ENCODE measurements at places on chromosomes 11 and 22.

DNA sequence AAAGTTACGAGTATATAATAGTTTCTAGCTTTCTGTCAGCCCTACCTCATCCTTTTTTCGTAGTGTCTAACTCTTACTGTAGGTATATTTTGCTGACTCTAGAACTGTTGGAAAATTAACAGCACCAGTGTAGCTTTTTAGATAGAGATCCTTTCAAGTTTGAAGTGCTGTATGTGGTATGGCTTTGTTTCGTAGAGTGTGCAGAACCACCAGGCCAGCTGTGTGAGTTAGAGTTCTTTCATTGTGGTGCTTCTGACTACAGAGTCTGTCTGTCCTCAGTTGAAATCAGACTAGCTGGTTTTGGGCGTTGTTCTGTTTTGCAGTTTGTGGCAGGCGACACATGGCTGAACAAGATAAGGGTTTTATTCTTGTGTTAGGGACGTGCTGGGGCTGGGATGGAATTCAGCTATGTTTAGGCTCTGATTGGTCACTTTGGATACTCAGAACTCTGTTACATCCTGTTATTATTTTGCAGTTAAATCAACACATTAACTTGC lies 3.2 kb downstream of the ARHGEF12 start:
- no peak for DNase-seq

DNA sequence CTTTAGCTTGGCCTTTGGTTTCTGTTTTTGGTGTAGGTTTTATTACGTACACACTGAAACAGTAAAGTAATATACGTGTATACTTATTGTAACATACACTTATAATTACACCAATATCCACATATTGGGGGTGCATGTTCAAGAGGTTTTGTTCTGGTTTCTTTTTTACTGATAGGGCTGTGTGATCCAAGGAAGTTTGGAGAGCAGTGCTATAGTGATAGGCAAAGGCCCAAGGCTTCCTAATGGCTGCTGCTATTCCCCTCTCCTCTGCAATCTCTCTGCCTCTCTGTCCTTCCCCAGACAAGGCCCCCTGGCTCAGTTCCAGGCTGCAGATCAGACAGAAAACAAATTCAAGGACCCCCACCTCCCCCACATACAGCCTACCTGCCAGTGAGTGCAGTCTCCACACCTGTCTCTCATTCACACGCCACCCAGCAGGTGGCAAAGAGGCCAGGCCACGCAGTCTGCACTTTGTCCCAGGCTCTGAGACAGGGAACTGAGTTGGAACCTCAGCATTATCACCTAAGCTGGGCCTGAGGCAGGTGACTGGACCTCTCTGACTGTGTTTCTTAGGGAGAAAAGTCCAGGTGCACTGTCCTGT lies 15.1 kb downstream of the TMEM184B start:
- DNase-seq, result no peak

DNA sequence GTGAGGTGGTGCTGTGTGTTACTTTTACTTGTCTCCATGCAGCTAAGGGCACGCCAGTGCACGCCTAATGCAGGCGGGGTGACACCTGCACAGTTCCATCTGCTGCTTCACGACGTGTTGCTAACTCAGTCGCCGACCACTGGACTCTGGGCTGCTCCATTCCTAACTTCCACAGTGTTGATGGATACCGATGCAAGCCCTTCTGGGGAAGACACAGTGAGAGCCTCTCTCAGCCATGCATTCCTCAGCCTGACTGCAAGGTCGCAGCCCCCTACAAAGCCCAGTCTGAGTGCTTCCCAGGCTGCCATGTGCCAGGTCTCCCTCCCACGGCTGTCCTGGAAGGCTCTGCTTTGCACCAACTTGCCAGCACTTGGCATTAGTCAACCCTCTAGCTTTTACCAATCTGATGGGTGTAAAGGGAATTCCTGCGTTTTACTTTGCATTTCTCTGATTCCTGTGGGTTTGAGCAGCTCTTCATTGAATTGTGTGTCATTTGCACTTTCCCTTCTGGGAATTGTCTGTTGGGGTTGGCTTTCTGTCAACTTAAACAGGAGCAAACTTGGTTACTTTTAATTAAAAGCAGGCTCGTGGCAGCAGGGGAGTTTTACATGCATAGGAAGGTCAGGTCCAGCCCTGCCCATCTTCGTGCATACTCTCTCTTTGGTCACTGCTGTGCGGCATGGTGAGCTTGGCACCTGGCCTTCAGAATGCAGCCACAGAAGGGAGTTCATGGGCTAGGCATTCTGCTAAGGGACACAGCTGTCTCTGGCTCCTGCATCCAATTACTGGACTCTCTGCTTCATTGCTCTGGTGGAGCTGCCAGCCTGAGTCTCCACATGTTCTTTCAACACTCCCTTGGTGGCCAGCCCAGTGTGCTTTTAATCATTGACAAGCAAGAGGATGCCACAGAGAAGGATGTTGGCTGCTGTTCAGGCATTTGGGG lies 34.6 kb upstream of the SHANK2 start:
- no peak for DNase-seq

- DNase-seq, result no peak
Measured at GRCh38 chr11:128575174-128575960, 12.0 kb downstream of the ETS1 start.

DNA sequence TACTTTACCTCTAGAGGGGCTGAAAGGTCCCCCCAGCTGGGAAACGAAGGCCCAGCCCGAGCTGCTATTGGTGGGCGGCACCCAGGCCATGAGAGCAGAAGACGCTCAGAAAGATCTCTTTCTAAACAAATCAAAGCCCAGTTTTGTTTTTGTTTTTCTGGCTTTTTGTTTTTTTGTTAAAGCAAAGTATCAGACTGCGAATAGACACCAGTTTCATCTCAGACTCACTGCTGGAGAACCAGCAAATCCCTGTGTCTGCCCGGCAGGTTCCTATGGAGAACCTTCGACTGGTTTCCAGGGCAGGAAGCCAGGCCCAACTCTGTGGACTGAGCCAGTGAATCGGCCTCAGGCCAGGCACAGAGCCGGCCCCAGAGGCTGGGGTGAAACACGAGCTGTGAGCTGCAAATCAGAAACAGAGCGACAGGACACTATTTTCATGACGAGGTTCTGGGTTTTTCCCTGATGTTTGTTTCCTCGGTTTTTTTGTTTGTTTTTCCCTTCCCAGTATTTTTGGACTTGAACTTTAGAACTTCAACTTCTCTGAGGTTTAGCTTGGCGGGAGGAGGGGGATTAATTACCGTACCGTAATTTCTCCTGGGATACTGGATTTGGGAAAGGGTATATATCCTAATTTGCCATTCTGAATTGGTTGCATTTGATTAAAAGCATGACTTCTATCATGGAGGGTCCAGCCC lies 16.0 kb upstream of the B4GALNT4 start:
- no peak for DNase-seq

- peak; percentile 33 for DNase-seq
Measured at GRCh38 chr11:74453373-74453975, 13.9 kb downstream of the KCNE3 start.

- peak; percentile 29 for DNase-seq
Measured at GRCh38 chr22:45577746-45578523, 75.3 kb downstream of the FBLN1 start.

DNA sequence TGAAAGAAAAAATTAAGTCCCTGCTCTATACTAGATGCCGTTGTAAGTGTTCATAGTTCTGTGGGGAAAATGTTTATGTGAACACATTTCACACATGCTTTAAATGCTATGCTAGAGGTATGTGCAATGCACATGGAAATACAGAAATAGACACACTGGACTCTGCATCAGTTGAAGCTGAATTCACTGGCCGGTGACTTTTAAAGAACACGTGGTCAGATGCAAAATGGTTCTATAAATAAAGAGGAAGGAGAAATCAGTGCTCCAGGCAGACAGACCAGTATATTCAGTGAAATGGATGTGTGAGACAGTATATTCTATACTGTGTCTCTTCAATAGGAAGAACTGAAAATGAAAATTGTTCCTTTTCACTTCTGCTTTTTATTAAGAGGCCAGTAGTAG lies 29.9 kb downstream of the TRPC6 start:
- no peak for DNase-seq

- DNase-seq, result no peak
Measured at GRCh38 chr11:86741839-86742805, 58.2 kb upstream of the PRSS23 start.

GRCh38 chr11:7688238-7688826 lies 15.0 kb upstream of the CYB5R2 start:
- no peak for DNase-seq

- no peak for DNase-seq
Measured at GRCh38 chr11:64722141-64723065, 594 bp downstream of the NRXN2 start.

GRCh38 chr11:134517115-134517514 lies 105.1 kb upstream of the B3GAT1 start:
- DNase-seq, result no peak

GRCh38 chr11:95152876-95153856 lies 63.5 kb downstream of the ENDOD1 start:
- no peak for DNase-seq

DNA sequence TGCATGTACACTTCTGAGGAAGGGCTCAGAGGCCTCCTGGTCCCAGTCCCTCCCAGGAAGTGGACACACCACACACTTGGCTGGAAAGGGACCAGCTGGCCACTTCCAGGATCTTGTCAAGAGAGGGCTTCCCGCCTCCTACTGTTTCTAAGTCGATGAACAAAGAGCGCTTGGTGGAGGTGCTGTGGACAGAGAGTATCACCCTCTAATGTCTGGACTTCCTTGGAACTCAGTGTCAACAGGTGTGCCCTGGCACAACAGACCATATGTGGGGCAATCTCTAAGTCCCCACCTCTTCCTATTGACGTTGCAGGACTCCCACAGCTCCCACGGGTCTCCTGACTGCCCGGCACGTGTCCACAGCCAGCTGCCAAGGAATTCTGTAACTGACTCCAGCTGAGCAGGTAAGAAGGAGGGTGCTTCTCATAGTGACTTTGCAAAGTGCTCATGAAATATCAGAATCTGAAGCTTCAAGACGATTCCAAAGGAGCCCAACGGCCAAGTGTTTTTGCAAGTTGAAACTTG lies 16.1 kb downstream of the POU2AF1 start:
- DNase-seq, result no peak

DNA sequence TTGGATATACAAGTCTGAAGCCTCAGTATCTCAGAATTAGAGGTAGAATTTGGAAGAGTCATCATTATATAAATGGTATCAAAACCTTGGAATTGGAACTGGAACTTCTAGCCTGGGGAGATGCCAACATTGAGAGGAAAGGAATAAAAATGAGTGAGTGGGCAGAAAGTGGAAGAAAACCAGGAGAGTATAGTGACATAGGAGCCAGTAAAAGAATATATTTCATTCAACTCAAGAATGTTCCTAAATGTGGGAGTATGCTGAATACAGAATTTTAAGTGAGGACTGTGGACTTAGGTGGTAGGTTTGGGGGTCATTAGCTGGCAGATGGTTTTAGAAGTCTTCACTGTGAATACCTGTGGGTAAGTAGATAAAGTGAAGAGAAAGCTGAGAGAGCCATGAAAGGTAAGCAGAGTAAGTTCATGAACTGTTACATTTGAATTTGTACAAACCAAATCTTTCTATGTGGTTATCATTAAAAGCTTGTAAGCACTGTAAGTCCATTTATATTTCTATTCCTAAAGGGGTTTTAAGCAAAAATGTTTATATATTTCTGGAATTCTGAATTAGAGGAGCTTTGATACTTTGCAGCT lies 60.2 kb downstream of the PDHX start:
- DNase-seq, result no peak

DNA sequence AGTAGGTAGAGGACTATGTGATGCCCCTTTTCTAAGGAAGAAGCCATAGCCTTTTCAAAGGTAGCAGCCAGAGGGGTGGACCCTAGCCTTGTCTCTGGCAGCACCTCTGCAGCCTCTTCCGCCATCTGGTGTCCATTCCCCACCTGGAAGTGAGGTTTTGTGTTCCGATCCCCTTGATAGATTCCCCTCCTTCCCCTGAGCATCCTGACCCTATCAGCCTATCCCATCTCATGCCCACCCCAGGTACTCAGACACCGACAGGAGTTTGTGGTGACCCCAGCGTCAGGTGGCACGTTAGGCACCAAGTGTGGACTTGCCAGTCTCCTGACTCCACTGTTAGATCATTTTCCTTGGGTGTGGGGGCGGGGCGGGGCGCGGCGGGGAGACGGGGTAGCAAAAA lies 398 bp upstream of the FAM89B start:
- no peak for DNase-seq

- no peak for DNase-seq
Measured at GRCh38 chr11:92484570-92484969, 260.0 kb downstream of the FAT3 start.

DNA sequence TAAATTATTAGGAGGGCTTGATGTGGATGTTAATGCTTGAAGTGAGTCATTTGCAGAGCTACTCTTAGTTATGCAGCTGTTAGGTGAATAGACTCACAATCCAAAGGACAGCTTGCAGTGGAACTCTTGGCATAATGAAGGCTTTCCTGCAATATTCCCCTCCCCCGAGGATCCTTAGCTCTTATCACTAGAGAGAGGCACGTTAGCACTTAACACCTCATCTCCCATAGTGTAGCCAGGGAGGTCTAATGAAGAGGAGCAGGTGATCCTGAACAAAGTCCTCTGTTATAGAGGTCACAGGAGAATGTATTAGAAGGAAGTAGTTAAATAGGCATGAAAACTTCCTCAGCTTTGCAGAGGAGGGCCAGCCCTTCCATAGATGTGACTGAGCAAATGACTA lies 919.2 kb upstream of the FAT3 start:
- DNase-seq, result no peak

DNA sequence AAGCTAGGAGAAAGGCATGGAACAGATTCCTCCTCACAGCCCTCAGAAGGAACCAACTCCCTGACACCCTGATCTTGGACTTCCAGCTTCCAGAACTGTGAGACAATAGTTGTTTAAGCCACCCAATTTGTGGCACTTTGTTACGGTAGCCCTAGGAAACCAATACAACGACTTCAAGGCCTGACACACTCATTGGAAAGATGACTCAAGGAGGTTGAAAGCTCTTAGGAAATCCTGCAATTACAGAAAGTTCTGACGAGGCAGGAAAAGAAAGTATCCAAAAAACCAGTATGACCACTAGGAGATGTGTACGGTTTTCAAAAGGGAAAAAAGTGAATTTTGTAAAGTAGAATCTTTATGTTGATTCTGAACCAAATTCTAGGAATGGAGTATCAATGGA lies 161.4 kb downstream of the SWAP70 start:
- DNase-seq, result no peak

DNA sequence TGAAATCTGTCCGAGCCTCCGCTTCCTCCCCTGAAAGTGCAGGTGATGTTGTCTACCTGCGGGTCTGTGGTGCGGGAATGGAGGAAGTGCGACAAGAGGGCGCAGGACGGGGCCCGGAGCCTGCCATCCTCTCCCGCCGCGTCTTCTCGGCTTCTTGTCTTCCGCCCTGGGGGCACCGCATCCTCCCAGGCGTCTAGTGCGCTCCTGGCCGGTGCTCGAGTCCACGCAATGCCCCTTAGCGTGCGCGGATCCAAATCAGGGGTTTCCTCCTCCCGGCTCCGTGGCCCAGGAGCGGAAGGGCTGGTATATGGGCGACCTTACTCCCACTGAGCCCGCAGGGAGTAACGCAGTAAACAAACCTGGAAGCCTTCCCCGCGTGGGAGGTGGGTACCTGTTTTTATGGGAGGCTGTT lies 405 bp downstream of the SFI1 start:
- DNase-seq, result peak; percentile 13

Measured in stimulated activated CD4-positive, alpha-beta T cell treated with anti-CD3 and anti-CD28 coated beads, Interleukin-1b, Interleukin-23, amount 100 ng/mL, for 1 hour (primary cell).